ENCODE measurements at places on chromosomes 5 and 9.

GRCh38 chr5:179114756-179115155, 54.6 kb downstream of the ZNF354C start:
- DNase-seq: no peak

DNA sequence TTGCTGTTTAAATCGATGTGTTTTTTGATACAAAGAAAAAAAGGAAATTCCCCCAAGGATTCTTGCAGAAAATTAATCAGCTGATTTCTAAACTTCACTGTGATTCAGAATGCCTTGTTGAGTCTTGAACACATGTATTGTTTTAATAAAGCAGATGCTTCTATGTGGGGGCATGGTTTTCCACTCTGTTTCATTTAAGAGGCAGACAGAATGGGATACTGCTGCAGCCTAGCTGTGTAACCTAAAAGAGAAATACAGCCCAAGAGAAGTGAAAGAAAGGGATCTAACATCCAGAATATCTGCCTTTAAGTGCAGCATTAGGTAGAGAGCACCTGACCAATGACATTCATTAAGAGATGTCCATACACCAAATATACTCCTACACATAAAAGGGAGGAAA, 365.1 kb upstream of the CCNH start:
- DNase-seq: no peak

GRCh38 chr9:89839952-89840351, 235.1 kb downstream of the GADD45G start:
- DNase-seq: no peak

DNA sequence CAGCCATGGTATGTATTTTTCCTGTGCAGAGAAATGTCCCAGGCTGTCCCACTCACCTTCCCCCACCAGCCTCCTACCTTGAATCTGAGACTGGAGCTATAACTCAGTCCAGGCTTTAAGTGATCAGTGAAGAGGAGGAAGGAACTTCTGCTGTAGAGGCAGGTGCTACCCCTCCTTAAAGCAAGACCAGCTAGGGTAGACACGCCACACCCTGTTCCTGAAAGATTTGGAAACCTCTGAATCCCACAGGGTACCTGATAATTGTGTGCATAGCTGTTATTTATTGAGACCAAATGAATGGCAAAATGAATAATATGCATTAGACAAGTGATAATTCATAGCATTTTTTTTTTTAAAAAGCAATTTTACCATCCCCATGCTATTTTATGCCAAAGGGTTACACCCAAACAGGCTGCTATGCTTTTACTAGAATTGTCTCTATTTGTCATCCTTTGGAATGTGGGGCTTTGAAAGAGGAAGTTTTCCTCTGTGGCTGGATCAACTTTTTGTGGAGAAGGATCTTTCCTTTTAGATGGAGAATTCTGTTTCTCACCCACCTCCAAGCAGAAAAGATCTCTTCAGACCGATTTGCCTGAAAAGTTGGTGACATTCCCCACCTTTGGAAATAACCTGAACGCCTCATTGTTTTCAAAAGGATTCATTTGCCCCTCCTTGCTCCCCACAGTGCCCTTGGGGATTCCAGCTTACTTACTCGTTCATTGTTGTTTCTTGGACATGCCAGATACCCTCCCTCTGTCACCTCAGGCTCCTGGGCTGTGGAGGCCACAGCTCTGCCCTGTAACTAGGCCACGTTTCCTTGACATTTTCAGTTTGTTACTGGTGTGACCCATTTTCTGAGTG, 248.7 kb downstream of the NR3C1 start:
- DNase-seq: no peak

Measured in kidney (tissue), 22 donors.